Occipital lobe (tissue), 3 donors: ENCODE measurements at places on chromosomes 3 and 15.

DNA sequence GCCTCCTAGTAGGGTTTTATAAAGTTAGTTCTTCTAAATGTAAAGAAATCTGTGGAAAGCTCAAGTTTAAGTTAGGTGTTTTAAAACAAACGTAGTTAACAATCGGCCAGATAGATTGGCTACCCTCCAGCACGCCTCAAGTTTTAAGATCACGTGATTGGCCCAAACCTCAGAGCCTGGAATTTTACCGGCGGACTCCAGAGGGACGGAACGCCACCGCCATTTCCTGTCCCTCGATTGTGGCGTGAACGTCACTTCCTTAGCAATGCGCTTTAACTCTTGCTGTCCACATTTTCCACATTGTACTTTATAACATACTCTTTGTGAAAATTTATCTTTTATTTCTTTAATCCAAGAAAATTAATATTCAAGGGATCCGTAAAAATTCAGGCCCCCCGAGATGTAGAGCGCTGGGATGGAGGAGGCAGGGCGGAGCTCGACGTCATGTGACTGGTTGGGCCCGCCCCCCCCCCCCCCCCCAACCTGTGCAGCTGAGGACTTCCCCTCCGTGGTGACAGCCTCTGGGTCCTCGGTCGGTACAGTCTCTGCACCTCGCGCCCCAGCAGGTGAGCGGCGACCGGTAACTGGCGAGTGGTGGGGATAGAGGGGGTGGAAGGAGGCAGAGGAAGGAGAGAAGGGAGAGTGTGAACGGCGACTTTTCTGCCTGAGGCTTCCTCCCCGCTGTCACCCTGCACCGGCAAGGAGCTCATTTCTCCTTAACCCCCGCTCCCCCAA, at the start of gene ATP6V1A:
Gene ATP6V1A, plus strand, starts transcription at position 488 of the 735 bp plus-strand sequence. CDS start 31,719 bp downstream, outside the sequence.
- peak; percentile 88 for DNase-seq

DNA sequence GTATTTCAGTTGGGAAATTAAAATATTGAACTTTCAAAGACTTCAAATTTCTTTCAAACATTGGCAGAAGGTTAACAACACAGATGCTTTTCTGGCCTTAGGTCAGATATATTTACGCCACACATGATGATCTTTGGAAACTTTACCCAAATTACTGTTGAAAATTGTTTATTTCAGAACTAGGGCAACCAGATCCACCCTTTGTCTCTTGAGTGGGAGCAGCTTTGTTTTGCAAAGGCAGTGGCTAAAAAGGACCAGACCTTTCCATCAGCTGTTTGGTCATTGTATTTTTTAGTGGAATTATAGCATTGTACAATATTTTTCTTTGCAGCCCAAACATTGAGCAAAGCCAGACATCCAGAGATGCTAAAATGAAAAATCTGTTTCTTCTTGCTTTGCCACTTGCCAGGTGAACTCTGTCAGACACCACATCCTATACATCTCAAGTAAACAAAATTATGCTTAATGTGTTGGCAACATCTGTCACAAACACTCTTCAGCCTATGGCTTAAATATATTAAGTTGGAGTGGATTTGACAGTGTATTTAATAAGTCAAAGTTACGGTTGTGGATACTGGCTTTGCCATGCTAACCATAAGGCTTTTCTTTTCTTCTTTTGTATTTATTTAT, 651.9 kb downstream of the RBMS3 start:
- no peak for DNase-seq

- DNase-seq, result no peak
These were observed 45.5 kb upstream of the SLC41A3 start for GRCh38 chr3:126129398-126129891.

DNA sequence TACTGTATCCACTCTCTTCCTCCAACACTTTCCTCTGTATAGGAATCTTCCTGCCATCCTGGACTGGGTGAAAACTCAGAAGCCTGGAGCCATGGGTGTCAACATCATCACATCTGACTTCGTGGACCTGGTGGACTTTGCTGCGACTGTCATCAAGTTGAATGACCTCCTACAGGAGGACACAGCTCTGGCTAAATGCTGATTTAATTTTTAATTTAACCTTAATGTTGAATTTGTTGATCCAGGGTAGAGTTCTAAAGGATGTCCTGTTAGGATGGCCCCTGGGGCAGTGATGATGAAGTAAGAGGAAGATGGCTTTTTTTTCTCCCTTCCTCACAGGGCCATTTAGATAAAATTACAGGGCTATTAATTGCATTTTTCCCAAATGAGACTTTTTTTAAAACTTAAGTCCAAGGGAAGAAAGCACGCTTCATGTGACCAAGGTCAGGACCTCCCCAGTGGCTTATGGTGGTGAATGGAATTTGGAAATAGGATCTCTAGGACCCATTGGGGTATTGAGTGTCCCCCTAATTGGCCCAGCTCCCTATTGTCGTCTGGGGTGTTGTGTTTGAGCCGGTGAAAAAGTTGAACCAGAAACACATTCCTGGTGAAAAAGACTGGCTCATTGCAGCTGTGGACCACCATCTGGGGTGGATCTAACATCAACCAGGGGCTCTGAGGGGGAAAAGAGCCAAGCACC, 125.7 kb upstream of the ZBED2 start:
- no peak for DNase-seq

DNA sequence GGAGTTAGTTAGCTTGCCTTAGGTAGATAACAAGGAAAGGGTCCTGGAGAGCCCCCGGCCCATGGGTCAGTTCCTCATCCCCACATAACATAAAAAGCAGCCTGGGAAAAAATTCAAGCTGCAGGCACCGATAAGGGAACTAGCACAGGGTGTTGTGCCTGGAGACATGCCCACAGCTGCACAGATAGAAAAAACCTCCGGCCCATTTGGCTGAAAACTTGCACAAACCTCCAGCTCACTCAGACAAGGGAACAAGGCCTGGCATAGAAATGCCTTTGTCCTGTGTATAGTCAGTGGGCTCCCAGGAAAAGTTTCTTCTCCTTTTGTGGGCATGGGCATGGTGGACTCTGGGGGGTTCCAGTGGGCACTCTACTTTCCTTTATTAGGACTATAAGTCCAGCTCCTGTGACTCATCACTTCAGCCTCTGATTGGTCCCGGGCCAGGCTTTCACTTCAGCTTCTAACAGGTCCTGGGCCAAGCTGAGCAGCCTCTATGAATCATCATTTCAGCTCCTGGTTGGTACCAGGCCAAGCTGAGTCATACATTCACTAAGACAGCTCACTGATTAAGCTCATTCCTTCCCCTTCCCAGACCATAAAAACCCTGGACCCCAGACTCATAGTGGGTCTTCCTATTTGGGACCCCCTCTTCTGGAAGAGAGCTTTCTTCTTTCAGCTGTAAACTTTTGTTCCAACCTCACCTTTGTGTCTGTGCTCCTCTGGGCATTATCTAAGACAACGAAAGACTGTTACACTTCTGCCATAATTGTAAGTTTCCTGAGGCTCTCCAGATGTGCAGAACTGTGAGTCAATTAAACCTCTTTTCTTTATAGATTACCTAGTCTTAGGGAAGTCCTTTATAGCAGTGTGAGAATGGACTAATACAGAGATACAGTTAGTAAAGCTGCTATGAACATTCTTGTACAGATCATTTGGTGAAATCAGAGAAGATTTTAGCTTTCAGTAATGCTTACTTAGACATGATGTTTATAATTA, 348.0 kb upstream of the DPPA4 start:
- DNase-seq, result peak; percentile 72

GRCh38 chr15:63708126-63708772, 111.1 kb downstream of the FBXL22 start:
- no peak for DNase-seq

- no peak for DNase-seq
These were observed 93.7 kb downstream of the CACNA1D start for GRCh38 chr3:53588122-53588521.

DNA sequence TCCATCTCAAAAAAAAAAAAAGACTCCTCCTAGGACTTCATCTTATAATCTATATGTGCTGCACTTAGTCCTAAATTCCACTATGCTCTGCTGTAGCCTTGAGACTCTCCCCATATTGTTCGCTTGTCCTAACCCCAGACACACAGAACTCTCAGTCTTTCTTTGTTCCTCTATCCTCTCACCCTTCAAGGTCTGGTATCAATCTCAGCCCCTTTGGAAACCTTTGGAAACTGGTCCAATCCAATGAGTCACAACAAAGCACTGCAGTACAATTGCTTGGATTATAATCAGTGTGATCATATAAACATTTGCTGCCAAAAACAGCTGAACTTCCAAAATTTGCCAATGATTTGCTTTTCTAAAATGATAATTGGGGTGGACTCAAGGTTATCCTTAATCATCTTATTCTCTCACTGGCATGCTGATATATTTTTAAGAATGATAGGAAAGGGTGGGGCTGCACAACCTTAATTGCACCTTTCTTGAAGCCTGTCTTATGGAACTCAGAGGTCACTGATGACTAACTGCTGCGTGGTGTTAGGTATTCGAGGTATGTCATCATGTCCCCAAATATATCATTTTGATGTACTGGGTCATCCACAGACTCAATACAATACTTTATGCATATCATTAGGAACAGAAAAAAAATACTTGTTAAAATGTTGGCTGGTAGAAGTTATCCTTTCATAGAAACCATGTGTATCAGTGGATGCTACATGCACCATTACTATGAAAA, 756.7 kb downstream of the NR2F2 start:
- no peak for DNase-seq

- DNase-seq, result no peak
These were observed 193.5 kb downstream of the FOXP1 start for GRCh38 chr3:71389911-71390573.
